NCI-H1417 (cell line): ENCODE measurements at places on chromosomes 5 and 9.

GRCh38 chr9:97300586-97300985 lies 6.9 kb upstream of the CCDC180 start:
- DNase-seq, result no peak

GRCh38 chr9:29475471-29475870 lies 1902.2 kb upstream of the C9orf72 start:
- DNase-seq, result no peak

GRCh38 chr5:137572042-137572695 lies 73.0 kb upstream of the SPOCK1 start:
- no peak for DNase-seq

DNA sequence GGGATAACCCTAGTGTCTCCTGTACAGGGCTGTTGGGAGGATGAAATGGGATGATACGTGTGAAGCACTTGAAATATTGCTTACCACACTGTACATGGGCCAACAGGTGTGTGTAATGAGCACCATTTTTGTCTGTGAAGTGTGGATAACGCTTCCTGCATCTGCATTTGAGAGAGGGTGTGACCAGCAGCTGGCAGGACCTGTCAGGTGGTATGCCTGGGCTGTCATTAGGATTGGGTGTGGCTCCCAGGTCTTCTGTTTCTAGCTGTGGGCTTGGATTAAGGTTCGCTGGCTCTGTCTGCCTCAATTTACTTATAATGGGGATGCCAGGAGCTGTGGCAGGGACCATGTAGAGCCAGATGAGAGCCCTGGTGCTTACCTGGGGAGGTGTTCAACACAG lies 74.4 kb downstream of the PRRT1B start:
- DNase-seq, result no peak

- peak; percentile 2 for DNase-seq
Observed at GRCh38 chr5:175215906-175216305, 228.1 kb downstream of the DRD1 start.

- DNase-seq, result peak; percentile 8
Observed at GRCh38 chr9:115593587-115594091, 475.7 kb upstream of the TNC start.

- no peak for DNase-seq
Observed at GRCh38 chr5:134450374-134450773, 38.7 kb upstream of the CDKN2AIPNL start.

DNA sequence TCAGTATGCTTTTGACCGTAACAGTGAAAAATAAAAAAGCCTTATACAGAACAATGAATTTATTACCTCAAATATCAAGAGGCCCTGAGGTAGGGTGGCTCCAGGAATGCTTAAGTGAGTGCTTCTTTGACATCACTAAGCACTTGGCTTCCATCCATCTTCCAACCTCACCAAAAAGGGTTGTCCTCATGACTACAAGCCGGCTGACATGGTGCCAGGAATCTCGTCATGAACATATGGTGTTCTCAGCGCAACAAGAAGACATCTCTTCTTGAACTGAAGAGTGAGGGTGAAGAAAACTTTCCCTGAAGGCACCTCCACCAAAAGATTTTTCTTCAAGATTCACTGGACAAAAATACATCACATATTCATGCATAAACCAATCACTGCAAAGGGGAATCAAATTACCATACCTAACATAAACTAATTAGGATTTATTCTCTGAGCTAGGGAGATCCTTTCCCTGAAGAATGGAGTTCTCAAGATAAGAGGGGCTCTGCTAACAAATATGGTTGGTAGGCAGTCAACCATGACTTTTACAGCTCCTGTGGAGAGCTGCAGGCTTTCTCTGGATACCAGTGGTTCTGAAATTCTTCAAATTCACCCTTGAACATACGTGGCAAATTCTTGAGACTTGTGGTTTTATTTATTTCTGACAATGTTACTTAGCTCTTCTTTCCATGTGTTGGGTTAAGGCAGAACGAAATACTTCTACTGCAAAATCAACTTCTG lies 49.5 kb downstream of the AGXT2 start:
- DNase-seq, result peak; percentile 7

- DNase-seq, result no peak
Observed at GRCh38 chr5:142808878-142809598, 38.9 kb downstream of the ARHGAP26 start.

DNA sequence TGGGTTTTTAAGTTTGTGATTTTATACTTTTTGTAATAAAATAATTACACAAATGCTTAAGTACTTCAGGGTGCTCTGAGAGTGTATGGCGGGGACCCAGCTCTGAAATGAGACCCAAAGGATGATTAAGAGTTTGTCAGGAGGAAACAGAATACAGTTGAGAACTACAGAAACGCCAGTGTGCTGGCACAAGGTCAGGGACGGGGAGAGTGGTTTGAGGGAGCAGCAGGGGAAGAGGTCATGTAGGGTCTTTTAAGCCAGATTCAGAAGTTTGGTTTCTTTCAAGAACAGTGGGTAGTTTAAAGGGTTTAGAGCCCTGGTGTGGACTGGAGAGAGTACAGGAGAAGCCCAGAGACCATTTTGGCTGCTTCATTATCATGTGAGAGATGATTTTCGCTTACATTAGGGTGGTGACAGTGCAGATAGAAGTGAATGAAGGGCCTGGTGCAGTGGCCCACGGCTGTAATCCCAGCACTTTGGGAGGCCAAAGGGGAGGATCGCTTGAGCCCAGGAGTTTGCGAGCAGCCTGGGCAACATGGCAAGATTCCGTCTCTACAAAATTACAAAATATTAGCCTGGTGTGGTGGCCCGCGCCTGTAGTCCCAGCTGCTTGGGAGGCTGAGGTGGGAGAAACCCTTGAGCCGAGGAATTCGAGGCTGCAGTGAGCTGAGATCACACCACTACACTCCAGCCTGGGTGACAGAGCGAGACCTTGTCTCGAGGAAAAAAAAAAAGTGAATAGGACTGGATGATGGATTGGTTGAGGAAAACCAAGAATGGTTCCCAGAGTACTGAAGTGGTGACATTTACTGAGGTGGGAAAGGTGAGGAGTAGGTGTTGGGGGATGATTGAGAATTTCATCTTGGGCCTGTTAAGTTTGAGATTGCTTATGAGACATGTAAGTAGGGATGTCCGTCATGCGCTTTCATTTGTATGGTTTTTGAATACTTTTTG lies 1.4 kb upstream of the ETF1 start:
- no peak for DNase-seq

GRCh38 chr9:81902626-81903025 lies 25.6 kb upstream of the SPATA31D4 start:
- DNase-seq, result no peak

DNA sequence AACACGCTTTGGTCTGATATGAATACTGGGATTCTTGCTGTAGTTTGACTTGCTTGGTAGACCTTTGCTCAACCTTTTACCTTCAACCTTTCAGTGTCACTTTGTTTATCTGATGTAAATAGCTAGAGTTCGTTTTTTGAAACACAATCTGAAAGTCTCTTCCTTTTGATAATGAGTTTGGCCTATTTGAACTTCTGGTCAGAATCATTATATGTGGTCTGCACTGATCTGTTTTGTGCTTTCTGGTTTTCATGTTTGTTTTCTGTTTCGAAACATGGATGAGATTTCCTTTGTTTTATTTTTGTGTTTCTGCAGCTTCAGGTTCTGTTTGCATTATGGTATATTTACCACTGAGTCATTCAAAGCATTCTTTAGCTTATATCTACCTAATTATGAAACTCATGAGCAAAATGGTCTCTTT lies 217.5 kb downstream of the GABBR2 start:
- no peak for DNase-seq

DNA sequence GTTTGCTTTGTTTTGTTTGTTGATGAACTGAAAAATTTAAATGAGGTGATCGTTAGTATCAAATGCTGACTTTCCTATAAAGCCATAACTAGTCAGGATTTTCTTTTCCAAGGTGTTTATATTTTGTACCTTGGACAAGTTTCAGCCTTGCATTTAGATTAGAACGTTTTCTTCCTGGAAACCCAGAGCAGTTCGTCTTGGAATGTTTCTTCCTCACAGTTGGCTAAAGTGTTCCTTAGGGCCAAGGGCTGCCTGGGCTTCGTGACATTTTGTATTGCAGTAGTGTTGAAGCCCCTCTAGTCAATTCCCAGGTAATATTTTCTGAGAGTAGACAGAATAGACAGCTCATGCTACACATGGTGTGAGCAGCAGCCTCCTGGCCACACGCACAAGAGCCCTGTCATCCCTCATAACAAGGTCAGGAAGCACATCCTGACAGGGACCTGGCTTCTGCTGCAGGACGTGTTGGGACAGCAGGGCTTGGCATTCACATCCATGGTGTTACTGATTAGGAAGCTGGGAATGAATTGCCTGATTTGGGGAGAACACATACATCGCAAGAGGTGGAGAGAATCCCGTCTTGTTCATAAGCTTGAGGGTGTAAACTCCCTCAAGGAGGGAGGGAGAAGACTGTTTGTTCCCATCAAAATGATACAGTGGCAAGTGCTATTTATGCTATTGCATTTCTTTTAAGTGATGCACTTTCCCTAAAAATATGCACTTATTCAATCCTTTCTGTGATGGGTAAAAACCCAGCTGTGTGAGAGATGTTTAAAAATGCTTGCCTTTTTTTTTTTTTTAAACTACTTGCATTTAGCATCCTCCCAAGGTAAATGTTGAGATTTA lies 31.7 kb downstream of the FUBP3 start:
- DNase-seq, result no peak

DNA sequence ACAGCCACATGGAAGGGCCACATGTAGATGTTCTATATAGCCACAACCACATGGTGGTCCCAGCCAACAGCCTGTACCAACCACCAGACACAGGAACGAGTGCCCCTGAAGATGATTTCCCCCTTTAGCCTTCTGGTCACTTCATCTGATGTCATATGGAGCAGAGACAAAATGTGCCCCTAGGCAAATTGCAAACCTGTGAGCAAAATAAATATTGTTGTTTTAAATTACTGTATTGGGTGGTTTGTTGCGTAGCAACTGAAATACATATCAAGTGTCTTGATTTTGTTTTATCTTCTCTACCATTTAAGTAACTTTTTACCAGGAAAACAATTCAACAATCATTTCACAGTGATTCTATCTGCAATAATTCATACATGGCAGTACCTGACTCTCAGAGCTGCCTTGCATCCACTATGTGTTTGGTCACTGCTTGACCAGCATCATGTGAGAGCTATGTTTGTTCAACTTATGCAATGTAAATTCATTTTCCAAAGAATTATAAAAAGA lies 142.5 kb upstream of the VLDLR start:
- DNase-seq, result no peak

DNA sequence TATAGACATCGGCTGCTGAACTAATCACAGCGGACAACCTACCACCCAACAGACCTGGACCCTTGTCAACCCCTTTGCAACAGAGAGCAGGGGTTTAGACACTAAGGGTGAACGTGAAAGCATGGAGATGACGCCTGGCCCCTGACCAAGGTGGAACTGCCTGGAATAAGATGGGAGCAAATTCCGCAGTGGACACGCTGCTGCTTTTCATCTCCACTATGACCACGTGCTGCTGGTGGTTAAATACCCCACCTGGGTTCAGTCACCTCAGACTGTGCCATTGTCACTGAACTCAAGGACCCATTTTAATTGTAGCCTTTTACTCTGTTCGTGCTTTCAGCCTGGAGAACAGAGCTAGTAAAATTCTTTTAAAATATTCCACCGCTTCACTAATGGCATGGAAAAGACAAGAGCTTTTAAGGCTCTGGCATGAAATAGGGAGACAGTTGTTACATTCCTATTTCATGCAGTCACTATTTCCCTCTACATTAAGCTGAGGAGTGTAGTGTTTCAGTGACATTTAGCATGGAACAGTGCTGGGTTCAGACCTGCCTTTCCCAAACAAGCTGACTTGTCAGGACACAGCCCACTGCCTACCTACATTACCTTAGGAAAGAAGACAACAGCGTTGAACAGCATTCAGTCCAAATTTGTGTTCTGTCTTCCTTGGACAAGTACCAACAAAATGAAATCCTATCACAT lies 96.8 kb downstream of the ANKRD18B start:
- DNase-seq, result peak; percentile 41

DNA sequence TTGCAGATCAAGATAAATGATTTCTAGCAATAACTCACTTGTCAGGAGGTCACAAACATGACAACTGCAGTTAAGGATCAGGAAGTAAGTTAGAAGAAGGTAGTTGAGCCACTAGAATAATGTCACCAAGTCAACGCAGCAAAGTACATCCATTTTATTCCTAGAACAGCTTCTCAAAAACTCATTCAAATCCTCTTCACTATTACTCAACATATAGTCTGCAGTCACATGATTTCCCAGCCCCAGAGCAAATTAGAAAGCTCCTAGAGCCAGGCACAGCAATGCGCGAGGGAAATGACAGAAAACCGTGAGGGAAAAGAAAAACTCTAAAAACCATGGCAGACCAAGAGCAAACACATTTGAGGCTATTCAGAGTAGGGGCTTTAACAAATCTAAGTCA lies 49.9 kb upstream of the ZNF622 start:
- DNase-seq, result no peak

GRCh38 chr5:94240596-94240992 lies 377.8 kb downstream of the KIAA0825 start:
- no peak for DNase-seq

- peak; percentile 90 for DNase-seq
Observed at GRCh38 chr5:32612134-32612888, 27.0 kb downstream of the SUB1 start.

- DNase-seq, result no peak
Observed at GRCh38 chr9:137465000-137465719, 6.0 kb upstream of the NSMF start.

DNA sequence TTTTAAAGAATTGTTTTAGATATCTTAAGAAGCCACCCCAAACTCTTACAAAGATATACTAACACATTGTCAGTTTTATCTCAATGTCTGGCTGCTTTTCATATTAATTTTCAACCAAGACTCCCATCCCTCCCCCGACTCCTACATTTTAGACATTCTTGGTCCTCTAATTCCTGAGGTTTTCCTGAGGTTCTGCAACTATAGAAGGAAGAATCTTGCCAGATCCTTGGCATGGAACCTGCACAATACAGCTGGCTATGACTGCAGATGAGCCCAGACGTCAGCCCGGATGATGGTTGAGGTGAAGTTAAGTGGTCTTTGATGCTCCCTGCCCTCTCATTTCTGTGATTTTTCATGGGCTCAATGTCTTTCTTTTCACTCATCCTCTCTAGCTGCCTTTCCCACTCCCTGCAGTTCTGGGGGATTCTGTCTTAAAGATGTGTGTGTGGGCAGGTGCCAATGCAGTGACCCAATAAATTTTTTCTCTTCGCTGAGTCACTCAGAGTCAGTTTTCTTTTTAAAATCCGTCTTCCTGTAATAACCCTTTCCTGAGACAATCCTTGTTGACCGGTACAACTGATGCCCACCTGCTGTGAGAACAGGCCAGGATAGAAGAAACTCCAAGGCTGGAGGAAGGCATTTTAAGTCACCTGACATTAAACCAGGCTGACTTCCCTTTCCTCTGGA lies 237.8 kb upstream of the GAS1 start:
- no peak for DNase-seq

DNA sequence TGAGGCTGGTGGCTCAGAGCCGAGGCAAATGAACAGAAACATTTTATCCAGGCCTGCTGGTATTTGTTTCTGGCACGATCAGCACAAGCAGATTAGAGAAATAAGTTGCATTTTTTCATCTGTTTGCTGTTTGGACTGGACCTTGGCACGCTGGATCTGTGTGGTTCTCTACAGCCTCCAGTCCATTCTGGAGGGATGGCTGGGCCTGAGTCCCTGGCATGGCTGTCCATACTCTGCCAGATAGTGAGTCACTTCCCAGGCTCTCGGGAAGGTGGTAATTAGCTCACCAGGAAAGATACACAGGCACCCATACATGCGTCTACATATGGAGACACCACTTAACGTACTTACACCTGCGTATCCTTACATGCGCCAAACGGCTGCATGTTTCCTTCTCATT lies 78.6 kb downstream of the SPRY4 start:
- DNase-seq, result peak; percentile 75

- no peak for DNase-seq
Observed at GRCh38 chr5:116068028-116068632, 16.7 kb upstream of the COMMD10 start.
